ACHN (cell line): ENCODE measurements at places on chromosomes 4 and X.

GRCh38 chrX:129732857-129733256 lies 5.9 kb upstream of the XPNPEP2 start:
- DNase-seq, result no peak

GRCh38 chr4:20652226-20652885 lies 47.9 kb upstream of the PACRGL start:
- DNase-seq, result no peak

DNA sequence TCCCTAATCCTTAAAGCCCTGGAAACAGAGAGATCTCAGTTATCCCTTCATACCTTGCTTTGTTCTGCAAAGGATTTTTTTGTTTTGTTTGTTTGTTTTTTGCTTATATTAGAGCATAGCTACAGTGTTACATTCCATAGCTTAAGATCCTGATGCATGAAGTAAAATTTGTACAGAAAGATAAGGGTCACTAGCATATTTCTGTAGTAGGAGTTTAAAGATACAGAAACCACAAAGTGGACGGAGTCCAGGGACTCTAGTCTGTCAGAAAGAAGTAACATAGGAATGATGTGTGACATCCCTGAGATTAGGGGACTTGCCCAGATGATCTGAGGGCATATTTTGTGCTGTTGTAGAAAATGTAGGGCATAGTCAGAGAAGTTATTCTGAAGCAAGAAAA lies 151.9 kb upstream of the PLAC1 start:
- no peak for DNase-seq

DNA sequence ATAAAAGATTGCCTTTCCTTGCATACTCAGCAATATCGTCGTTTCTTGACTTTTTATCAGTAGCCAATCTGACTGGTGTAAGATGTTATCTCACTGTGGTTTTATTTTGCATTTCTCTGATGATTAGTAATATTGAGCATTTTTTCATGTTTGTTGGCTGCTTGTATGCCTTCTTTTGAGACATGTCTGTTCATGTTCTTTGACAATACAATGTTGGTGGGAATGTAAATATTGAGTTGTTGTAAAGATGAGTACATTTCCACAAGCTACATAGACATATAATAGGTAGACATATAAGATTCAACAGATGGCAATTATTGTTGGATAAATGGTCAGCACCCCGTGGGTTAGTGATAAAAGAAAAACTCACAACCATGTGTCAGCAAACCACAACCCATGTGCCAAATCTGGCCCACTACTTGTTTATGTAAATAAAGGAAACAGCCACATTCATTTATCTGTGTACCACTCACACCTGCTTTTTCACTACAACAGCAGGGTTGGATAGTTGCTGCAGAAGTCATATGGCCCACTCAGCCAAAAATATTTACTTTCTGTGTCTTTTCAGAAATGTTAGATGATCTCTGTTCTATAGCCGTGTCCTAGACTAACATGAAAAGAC lies 153.1 kb upstream of the VCX start:
- DNase-seq, result no peak

GRCh38 chr4:98222306-98222705 lies 38.9 kb upstream of the RAP1GDS1 start:
- DNase-seq, result no peak

DNA sequence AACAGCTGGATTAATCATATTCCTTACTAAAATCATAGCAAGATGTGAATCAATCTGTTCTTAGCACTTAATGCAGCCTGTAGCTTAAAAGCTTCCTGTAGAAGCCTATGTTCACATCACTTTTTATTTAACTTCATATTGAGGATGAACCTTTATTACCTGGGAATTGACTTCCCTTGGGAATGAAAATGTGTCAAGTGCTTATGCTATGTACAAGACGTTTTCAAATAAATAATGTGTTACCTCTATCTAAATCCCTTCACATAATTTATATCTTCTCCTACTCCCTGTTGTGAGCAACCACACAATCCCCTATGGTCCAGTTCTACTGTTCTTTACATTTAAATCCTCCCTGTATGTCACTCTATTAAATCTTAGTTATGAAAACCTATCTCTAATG lies 633.1 kb downstream of the FSTL5 start:
- DNase-seq, result no peak

DNA sequence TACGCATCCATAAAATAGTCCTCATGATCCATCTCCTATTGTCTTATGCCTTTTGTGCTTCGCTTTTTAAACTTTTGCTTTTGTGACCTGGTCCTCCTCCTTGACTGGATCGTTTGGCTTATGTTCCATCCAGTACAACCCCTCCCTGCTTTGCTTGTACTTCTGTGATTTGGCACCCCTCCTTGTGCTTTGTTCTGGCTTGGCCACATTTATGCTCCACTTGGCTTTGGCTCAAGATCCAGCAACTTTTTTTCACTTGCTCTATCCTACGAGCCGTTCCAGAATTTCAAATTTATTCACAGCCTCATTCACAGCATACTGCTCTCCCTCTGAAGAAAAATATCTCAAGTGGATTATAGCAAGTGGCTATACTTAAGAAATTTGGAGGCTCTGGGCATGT lies 28.0 kb upstream of the GLRA2 start:
- no peak for DNase-seq

- no peak for DNase-seq
Measured at GRCh38 chrX:55452833-55453124, 852 bp downstream of the MAGEH1 start.
